Type B pancreatic cell (in vitro differentiated cells): ENCODE measurements at places on chromosomes 4 and X.

GRCh38 chr4:75662626-75663025, 10.6 kb downstream of the G3BP2 start:
- H3K27ac ChIP-seq = no peak overlapping the region
- no peak for DNase-seq
- H3K27me3 ChIP-seq = no peaks in the 10 kb centered on the region
- peaks cover 18% of the 10 kb centered on the region for H3K4me1 ChIP-seq

DNA sequence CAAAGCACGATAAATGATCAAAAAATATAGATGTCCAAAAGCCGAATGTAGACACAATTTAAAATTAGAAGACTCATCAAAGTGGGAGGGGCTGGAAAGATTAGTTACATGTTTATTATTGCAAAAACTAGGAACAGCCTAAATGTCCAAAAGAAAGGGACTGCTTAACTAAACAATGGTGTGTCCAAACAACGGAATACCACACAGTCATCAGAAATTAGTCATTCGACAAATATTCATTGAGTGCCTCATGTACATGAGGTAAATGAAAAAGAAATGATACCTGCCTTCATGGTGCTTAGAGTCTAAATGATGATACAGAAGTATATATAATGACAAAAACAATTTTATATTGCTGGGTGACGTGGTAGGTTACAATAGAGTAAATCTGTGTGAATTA, 139.7 kb downstream of the MAML3 start:
- H3K36me3 ChIP-seq = peaks cover 4% of the 10 kb centered on the region
- no peak for DNase-seq
- peaks cover 15% of the 10 kb centered on the region for H3K4me1 ChIP-seq

DNA sequence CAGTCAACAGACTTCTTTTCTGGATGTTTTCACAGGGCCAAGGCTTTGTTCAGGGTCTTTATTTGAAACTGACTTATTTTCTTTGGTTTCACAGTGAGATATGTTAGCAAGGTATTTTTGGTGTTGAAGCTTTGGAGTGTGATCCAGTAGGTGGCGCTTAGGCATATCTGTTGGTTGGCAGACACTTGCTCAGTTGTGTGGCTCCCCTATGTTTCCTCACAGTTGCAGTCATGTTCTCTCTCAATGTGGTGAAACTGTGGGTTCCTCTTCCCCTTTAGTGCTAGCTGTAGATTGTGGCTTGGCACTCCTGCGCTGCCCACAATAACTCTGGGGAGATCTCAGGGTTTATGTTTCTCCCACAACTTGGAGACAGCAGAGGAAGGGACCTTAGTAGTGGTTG, 460.8 kb downstream of the SLITRK2 start:
- no peaks in the 10 kb centered on the region for H3K27me3 ChIP-seq
- no peaks in the 10 kb centered on the region for H3K4me1 ChIP-seq
- H3K4me3 ChIP-seq = no peak overlapping the region
- no peaks in the 10 kb centered on the region for H3K36me3 ChIP-seq

DNA sequence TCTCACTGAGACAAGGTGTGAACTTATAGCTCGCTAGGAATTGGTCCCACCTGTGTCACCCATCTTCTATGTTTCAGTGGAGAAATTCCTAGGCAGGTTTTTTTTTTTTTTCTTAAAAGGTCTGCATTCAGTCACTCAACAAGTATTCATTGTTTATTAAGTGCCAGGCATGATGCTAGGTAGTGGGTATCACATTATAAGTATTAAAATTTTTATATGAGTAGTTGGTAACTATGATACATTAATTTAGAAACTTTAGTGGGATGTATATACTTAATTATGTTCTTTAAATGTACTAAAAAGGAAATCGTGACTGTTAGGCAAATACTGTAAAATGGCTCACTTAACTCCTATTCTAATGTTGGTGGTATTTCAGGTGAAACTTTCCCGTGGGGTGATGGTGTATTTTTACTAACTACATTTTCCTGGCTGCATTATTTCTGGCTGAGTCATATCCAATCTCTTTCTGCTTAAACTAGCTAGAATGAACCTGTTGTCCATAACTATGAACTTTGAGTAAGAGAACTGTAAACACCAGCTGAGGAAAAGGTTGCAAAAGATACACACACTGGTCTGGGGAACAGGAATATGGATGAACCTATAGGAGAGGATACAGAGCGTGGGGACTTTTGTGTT, 49.3 kb upstream of the MED14 start:
- H3K4me1 ChIP-seq = no peaks in the 10 kb centered on the region
- no peak for DNase-seq
- no peak overlapping the region for H3K27ac ChIP-seq
- H3K27me3 ChIP-seq = no peaks in the 10 kb centered on the region
- no peaks in the 10 kb centered on the region for H3K36me3 ChIP-seq
- H3K4me3 ChIP-seq = no peak overlapping the region

GRCh38 chrX:17546356-17546755, 171.4 kb downstream of the NHS start:
- H3K27ac ChIP-seq = no peak overlapping the region
- no peak for DNase-seq
- H3K4me3 ChIP-seq = no peak overlapping the region
- no peaks in the 10 kb centered on the region for H3K36me3 ChIP-seq
- no peaks in the 10 kb centered on the region for H3K27me3 ChIP-seq

DNA sequence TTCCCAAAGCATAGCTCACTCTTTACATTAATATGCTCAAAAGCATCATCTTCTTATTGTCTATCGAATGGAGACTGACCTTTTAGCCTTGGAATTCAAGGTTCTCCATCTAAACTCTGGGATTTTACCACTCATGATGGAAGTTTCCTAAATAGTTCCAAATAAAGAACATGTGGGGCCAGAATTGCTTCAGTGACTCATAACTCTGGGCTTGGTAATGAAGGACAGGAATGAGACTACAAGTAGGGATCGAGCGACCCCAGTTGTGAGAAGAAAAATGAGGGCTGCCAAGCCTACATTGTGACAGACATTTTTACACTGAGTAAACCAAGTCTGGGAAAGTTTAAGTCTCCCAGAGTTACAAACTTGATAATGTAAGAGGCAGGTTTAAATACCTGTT, 269.9 kb downstream of the CBLL2 start:
- no peak for DNase-seq
- no peak overlapping the region for H3K4me3 ChIP-seq
- H3K27me3 ChIP-seq = peaks cover 7% of the 10 kb centered on the region
- H3K4me1 ChIP-seq = no peaks in the 10 kb centered on the region
- no peak overlapping the region for H3K27ac ChIP-seq

DNA sequence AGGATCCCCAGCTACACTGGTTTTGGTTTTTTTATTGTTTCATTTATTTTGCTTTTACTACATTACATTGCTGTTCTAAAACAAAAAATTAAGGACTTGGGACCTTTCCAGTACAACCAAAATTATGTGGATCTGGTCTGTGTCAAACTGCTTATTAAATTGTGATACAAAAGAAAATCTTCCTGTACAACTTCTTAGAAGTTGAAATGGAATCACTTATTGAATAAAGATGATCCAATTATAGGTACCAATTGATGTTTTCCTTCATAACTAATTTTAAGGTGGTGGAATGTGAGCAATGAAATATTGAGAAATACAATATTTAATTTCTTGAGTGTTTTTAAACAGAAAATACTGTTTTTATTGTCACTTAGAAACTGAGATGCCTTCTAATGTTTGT, 67.3 kb downstream of the C4orf46 start:
- no peaks in the 10 kb centered on the region for H3K27me3 ChIP-seq
- no peak overlapping the region for H3K27ac ChIP-seq
- DNase-seq = no peak
- H3K4me3 ChIP-seq = no peak overlapping the region
- H3K4me1 ChIP-seq = no peaks in the 10 kb centered on the region
- H3K36me3 ChIP-seq = no peaks in the 10 kb centered on the region

DNA sequence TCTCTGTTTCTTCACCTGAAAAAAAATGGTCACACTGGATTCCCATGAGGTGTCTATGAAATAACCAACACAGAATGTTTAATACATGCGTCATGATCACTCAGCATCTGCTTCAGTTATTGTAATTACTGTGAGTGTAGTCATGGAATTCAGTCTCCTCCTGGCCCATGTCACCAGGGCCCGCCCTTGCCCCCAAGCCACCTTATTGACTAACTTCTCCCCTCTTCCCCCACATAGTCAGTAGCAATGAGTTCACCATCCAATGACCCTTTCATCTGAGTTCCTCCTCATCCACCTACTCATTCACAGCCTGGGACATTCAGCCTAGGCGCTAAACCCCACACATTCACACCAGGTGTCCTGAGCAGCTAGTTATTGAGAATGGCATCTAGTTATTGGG, 15.6 kb downstream of the PNMA6F start:
- DNase-seq = no peak
- H3K4me1 ChIP-seq = no peaks in the 10 kb centered on the region
- no peak overlapping the region for H3K4me3 ChIP-seq
- H3K27ac ChIP-seq = no peak overlapping the region
- no peaks in the 10 kb centered on the region for H3K36me3 ChIP-seq
- peaks cover 20% of the 10 kb centered on the region for H3K27me3 ChIP-seq

DNA sequence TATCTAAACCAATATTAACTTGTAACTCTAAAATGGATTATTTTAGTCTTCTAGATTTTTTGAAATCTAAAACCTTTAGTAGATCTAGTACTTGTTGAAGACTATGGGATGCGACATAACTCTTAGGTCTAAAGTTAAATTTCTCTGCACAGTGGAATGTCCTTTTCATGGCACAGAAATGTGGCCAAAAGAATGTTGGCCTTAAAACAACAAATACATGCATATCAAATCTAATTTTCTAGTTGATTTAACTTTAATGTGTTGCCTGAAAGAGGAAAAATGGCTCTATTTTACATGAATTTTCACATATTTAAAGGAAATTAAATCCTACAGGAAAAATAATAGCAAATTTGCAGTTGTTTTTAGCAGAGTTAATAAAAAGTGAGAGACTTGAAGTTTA, 30.3 kb downstream of the NFKB1 start:
- peaks cover 11% of the 10 kb centered on the region for H3K36me3 ChIP-seq
- no peak overlapping the region for H3K4me3 ChIP-seq
- no peaks in the 10 kb centered on the region for H3K27me3 ChIP-seq
- no peak for DNase-seq

GRCh38 chr4:38889143-38889542, 21.5 kb downstream of the FAM114A1 start:
- H3K27ac ChIP-seq = peak overlapping the region; percentile 66
- peak overlapping the region; percentile 18 for H3K4me3 ChIP-seq
- H3K4me1 ChIP-seq = peaks cover 14% of the 10 kb centered on the region
- no peaks in the 10 kb centered on the region for H3K27me3 ChIP-seq
- DNase-seq = no peak

DNA sequence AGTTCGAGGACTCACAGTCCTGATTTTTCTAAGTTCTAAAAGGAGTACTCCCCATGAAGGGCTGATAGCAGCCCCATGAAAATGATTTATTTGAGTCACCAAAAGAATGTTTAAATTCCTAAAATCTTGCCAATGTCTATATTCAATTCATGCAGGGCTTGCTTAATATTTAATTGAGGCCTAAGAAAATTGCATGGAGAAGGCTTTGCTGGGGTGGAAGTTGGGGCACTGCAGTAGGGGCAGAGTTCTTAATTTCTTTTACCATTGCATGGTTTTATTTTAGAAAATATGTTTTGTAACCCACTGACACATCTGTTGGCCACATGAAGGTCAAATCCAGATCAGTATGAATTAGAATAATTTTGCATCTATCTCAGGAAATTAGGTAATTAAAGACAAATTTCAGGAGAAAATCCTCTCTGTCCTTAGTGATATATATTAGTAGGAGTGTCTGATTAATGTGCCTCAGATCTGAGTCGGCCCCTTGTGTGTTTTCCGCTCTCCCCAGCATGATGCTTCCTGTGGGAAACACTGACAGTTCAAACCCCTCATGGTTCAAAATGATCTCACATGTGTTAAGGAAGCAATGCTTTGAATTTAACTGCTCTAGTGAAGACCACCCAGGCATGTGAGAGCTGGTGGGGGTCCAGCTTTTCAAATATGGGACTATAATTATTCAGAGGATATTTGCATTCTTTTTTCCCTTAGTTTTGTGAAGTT, 54.0 kb upstream of the EGFL6 start:
- no peak for DNase-seq
- H3K4me3 ChIP-seq = no peak overlapping the region
- no peak overlapping the region for H3K27ac ChIP-seq

DNA sequence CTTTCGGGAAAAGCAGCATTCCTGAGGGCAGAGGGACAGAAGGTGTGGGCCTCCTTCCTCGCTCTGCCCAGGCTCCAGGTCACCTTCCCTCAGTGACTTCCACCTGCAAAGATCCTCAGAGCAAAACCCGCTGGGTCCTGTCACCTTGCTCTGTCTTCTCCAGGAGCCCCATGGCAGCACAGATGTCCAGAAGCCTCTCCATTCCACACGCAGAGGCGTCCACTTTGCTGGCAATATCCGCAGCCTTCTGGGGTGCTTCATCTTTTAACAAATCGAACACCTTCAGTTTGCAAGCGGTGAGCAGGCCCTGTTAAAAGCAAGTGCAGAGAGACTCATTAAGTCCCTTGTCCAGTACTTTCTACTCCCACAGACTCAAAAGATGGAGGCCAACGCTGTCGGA, 27.3 kb downstream of the ASMTL start:
- H3K36me3 ChIP-seq = peaks cover 42% of the 10 kb centered on the region
- no peaks in the 10 kb centered on the region for H3K4me1 ChIP-seq
- H3K4me3 ChIP-seq = no peak overlapping the region
- no peak for DNase-seq
- no peaks in the 10 kb centered on the region for H3K27me3 ChIP-seq

DNA sequence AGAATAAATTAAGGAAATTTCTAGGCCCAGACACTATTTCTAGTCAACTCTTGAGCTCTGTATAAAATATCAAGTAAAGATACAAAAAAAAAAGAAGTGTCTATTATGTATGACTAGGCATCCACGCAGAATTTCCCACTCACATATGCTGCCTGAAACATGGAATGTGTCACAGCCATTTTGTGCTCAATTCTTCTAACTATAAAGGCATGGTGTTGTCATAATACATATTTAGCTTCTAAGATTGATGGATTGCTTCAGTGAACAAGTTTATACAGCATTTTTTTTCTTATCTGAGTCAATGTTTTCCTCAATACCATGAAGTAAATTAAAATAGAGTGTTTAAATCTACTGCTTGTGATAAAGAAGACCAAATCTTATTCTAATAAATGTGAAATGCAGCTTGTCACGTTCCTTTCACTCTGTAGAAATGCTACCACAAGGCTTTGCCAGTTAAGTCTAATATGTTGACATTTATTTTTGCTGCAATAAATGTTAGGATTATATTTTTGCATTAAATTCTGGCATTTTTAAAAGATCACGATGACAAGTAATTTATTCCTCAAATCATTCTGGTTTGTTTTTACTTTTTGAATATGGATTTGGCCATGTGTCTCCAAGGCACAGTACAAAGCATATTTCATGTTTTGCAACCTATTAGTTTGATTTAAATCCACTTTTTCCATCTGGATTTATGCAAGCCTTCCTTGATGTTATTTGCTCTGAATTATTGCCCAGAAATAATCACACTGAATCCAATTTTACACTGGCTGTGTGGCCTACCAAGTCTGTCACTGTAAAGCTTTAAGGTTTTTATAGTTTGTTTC, 1829.0 kb upstream of the PCDH7 start:
- no peak for DNase-seq
- no peaks in the 10 kb centered on the region for H3K27me3 ChIP-seq
- no peaks in the 10 kb centered on the region for H3K4me1 ChIP-seq
- H3K4me3 ChIP-seq = no peak overlapping the region
- H3K27ac ChIP-seq = no peak overlapping the region
- H3K36me3 ChIP-seq = no peaks in the 10 kb centered on the region

- H3K27me3 ChIP-seq = no peaks in the 10 kb centered on the region
- H3K4me1 ChIP-seq = peaks cover 23% of the 10 kb centered on the region
- H3K27ac ChIP-seq = no peak overlapping the region
- no peak overlapping the region for H3K4me3 ChIP-seq
- DNase-seq = no peak
- H3K36me3 ChIP-seq = no peaks in the 10 kb centered on the region
Measured at GRCh38 chrX:69088171-69088938, 76.9 kb downstream of the PJA1 start.
